Spleen (tissue), 13 donors: ENCODE measurements at places on chromosomes 12 and 14. TPM values are rescaled to one million over a fixed set of nuclear protein-coding genes. Genes with fewer than 3 reads are reported as not detected.

The CACNA1C gene
- total RNA-seq, result 23.7 TPM

The KRT77 gene
- total RNA-seq, result not detected

GRCh38 chr12:68237619-68238018 lies 12.0 kb upstream of the IL26 start:
- no peaks in the 10 kb centered on the region for H3K36me3 ChIP-seq
- peaks cover 31% of the 10 kb centered on the region for H3K4me1 ChIP-seq
- H3K4me3 ChIP-seq, result no peak overlapping the region
- no peak for DNase-seq
- no peak overlapping the region for H3K27ac ChIP-seq

DNA sequence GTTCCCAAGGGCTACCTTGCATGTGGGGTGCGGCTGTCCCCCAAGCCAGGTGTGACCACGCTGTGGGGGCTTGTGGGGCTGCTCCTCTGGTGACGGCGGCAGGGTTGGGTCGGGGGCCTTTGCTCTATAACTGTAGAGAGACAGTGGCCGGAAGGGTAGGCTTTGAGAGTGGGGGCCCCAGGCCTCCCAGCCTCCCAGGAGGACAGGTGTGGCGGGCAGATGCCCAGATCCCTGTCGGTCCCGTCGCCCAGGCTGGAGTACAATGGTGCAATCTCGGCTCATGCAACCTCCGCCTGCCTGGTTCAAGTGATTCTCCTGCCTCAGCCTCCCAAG lies 2.7 kb upstream of the GPR132 start:
- no peaks in the 10 kb centered on the region for H3K27me3 ChIP-seq
- H3K27ac ChIP-seq, result peak overlapping the region; percentile 95
- H3K4me3 ChIP-seq, result no peak overlapping the region
- H3K36me3 ChIP-seq, result no peaks in the 10 kb centered on the region

DNA sequence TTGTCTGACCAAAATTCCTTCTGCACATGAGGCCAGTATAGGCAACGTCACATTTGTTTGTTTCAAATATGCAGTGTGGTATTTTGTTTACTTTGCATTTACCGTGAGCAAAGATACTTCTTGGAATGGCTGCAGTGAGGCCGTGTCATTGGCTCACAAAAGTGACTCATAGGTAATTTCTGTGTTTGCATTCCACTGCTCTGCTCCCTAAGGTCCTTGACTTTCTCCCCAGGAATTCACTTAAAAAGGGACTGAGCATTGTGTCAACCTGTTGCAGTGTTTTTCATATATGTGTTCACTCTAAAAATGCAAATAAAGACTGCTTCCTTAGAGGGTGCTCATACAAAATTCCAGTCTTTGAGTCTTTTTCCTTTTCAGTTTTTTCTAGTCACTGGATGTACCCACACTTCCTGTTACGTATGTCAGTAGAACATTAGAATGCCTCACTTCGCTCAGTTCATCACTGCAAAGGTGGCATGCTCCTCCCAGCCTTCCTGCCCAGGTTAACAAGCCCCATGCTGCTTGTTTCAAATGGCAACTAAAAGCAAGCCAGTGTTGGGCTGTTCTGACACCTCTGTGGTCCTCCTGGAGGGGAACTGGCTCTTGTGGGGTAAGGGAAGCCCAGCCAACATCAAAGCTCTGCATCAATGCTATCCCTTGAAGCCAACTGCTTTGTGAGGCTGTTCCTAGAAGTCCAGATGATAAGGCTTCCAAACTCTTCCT lies 9.1 kb downstream of the C12orf76 start:
- H3K36me3 ChIP-seq, result peaks cover 64% of the 10 kb centered on the region
- no peaks in the 10 kb centered on the region for H3K27me3 ChIP-seq
- H3K27ac ChIP-seq, result peak overlapping the region; percentile 50
- peaks cover 40% of the 10 kb centered on the region for H3K4me1 ChIP-seq
- H3K4me3 ChIP-seq, result no peak overlapping the region

- peak overlapping the region; percentile 33 for H3K27ac ChIP-seq
- no peak overlapping the region for H3K4me3 ChIP-seq
- no peaks in the 10 kb centered on the region for H3K27me3 ChIP-seq
- DNase-seq, result no peak
- no peaks in the 10 kb centered on the region for H3K36me3 ChIP-seq
These were observed 412.9 kb downstream of the RAD51B start for GRCh38 chr14:68232300-68233055.
